Psoas muscle (tissue), 8 donors: ENCODE measurements at places on chromosomes 7 and 10. TPM values are rescaled to one million over a fixed set of nuclear protein-coding genes. Genes with fewer than 3 reads are reported as not detected.

Gene ENKUR
- total RNA-seq: not detected

Gene RBAK
- 6.5 TPM for total RNA-seq

Gene ZNF117
- total RNA-seq: 2.0 TPM

Gene ARHGEF5
- 0.48 TPM for total RNA-seq

Gene PRRT4
- total RNA-seq: 2.0 TPM

Gene PTN
- total RNA-seq: 1.2 TPM
